Caki2 (cell line): ENCODE measurements at places on chromosomes 6 and 20.

- no peak for DNase-seq
Measured at GRCh38 chr6:7135755-7136154, 28.0 kb downstream of the RREB1 start.

- DNase-seq: no peak
Measured at GRCh38 chr6:119454714-119455113, 105.2 kb upstream of the MAN1A1 start.

- no peak for DNase-seq
Measured at GRCh38 chr20:3680701-3681351, 984 bp downstream of the ADAM33 start.

DNA sequence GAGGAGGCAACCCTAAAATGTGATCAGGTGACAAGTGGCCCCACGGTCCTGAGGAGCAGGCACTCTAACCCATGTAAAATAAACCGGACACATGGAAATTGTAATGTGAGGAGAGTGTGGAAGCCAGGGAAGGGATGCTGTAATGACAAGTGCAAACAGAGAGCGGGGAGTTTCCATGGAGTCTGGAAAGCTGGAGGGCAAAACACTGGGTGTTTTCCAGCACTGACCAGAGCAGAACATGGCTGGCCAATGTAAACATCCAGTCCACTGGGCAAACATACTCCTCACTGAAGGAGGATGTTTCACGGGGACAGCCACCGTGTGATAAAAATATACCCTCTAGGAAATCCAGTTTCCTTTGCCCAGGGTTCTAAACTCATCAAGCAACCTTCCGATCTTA is 219.0 kb upstream of the JARID2 start:
- DNase-seq: peak; percentile 56

- no peak for DNase-seq
Measured at GRCh38 chr6:32116674-32117073, 7.5 kb upstream of the TNXB start.

DNA sequence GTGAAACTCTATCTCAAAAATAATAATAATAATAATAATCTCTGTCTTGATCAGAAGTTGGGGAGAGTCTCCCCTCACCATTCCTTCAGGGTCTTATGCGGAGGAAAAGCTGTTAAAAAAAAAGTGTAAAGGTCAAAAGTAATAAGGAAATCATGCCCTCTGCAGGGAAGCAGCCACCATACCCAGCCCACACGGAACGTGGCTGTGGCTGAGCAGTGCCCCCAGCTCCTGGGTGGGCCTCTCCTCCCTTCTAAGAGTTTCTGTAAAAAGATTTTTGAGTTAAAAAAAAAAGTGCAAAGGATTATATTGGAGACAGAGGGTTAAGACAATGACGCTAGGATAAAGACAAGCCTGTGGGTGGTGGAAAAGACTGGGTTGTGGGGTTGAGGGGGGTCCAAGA is 29.3 kb upstream of the ITCH start:
- no peak for DNase-seq
